Cardiac muscle cell (in vitro differentiated cells and primary cell): ENCODE measurements at places on chromosomes 12 and 14. TPM values are rescaled to one million over a fixed set of nuclear protein-coding genes. Genes with fewer than 3 reads are reported as not detected.

Gene CCDC197
- 0.21 TPM in 1 of 2 replicates, not detected in the other for polyA plus RNA-seq

Gene SIRT4
- 6.7 and 15.8 TPM in 2 replicates for polyA plus RNA-seq

Gene OAS2
- not detected in 2 replicates for polyA plus RNA-seq

Gene TSPAN8
- 0.11 TPM in 1 of 2 replicates, not detected in the other for polyA plus RNA-seq

Gene CCND2
- 91.5 and 94.4 TPM in 2 replicates for polyA plus RNA-seq

Gene TMEM121
- polyA plus RNA-seq: 4.4 and 6.4 TPM in 2 replicates

Gene TRHDE
- not detected in 2 replicates for polyA plus RNA-seq

Gene ZNF84
- 22.5 and 31.5 TPM in 2 replicates for polyA plus RNA-seq

Gene MORN3
- 1.6 and 2.8 TPM in 2 replicates for polyA plus RNA-seq

Gene CISTR
- 0.34 and 0.55 TPM in 2 replicates for polyA plus RNA-seq

Gene RASSF9
- 0.28 and 0.57 TPM in 2 replicates for polyA plus RNA-seq

Gene SLC16A7
- polyA plus RNA-seq: 1.1 and 2.4 TPM in 2 replicates

Gene MYO1H
- polyA plus RNA-seq: 0.36 TPM in 1 of 2 replicates, not detected in the other

Gene TTC9
- polyA plus RNA-seq: 1.1 and 1.3 TPM in 2 replicates

Gene SNRPF
- 64.0 and 76.2 TPM in 2 replicates for polyA plus RNA-seq

Gene TAS2R9
- polyA plus RNA-seq: not detected in 2 replicates

Gene TCL1B
- not detected in 2 replicates for polyA plus RNA-seq

Gene CCDC175
- not detected in 2 replicates for polyA plus RNA-seq

Gene KIF26A
- 9.9 and 19.5 TPM in 2 replicates for polyA plus RNA-seq

Gene SLC8B1
- 4.0 and 4.3 TPM in 2 replicates for polyA plus RNA-seq

Gene ERG28
- 33.6 and 60.7 TPM in 2 replicates for polyA plus RNA-seq

Gene OVCH1
- polyA plus RNA-seq: not detected in 2 replicates

Gene GLI1
- 0.79 TPM in 1 of 2 replicates, not detected in the other for polyA plus RNA-seq

Gene RNASE2
- not detected in 2 replicates for polyA plus RNA-seq

Gene ADCY4
- polyA plus RNA-seq: 1.2 TPM in 1 of 2 replicates, not detected in the other

Gene CLEC1A
- not detected in 2 replicates for polyA plus RNA-seq

Gene KRT82
- not detected in 2 replicates for polyA plus RNA-seq

Gene ANKRD33
- 1.2 TPM in 1 of 2 replicates, not detected in the other for polyA plus RNA-seq

Gene SLC8A3
- polyA plus RNA-seq: 1.0 TPM in 1 of 2 replicates, not detected in the other

Gene HOXC13
- polyA plus RNA-seq: not detected in 2 replicates

Gene TAS2R19
- polyA plus RNA-seq: not detected in 2 replicates

Gene KCNJ8
- 9.4 and 11.0 TPM in 2 replicates for polyA plus RNA-seq

Gene KLRC2
- polyA plus RNA-seq: not detected in 2 replicates

Gene VCPKMT
- polyA plus RNA-seq: 8.7 and 10.7 TPM in 2 replicates

Gene PSEN1
- polyA plus RNA-seq: 48.8 and 49.7 TPM in 2 replicates

Gene CLEC2A
- polyA plus RNA-seq: not detected in 2 replicates

Gene C12orf60
- 1.7 and 3.2 TPM in 2 replicates for polyA plus RNA-seq

Gene FOXA1
- polyA plus RNA-seq: 0.06 TPM in 1 of 2 replicates, not detected in the other

Gene FSCB
- not detected in 2 replicates for polyA plus RNA-seq

Gene PLEKHG7
- not detected in 2 replicates for polyA plus RNA-seq

Gene EIF2S3B
- 0.16 and 0.34 TPM in 2 replicates for polyA plus RNA-seq

Gene MAP1LC3B2
- polyA plus RNA-seq: 7.2 and 14.9 TPM in 2 replicates

Gene STYK1
- polyA plus RNA-seq: 0.65 and 2.3 TPM in 2 replicates

Gene SERPINA1
- 2.6 TPM in 1 of 2 replicates, not detected in the other for polyA plus RNA-seq

Gene ACSM4
- not detected in 2 replicates for polyA plus RNA-seq

Gene TM7SF3
- 50.1 and 51.0 TPM in 2 replicates for polyA plus RNA-seq

Gene JAG2
- 12.4 and 21.1 TPM in 2 replicates for polyA plus RNA-seq

Gene PRR13
- 169 and 190 TPM in 2 replicates for polyA plus RNA-seq

Gene INHBC
- 0.11 TPM in 1 of 2 replicates, not detected in the other for polyA plus RNA-seq

Gene SLC6A12
- 0.24 and 0.52 TPM in 2 replicates for polyA plus RNA-seq

Gene KLRF1
- not detected in 2 replicates for polyA plus RNA-seq

Gene HELB
- polyA plus RNA-seq: 2.3 and 3.6 TPM in 2 replicates

Gene CCDC196
- 0.13 TPM in 1 of 2 replicates, not detected in the other for polyA plus RNA-seq

Gene OTX2
- polyA plus RNA-seq: 0.64 and 0.90 TPM in 2 replicates

Gene SLC6A15
- 0.60 and 1.2 TPM in 2 replicates for polyA plus RNA-seq

Gene RNASE3
- not detected in 2 replicates for polyA plus RNA-seq

Gene SRRM4
- polyA plus RNA-seq: 0.46 and 0.92 TPM in 2 replicates

Gene RNASE7
- polyA plus RNA-seq: not detected in 2 replicates
